Spinal cord (tissue), 10 donors: ENCODE measurements at places on chromosomes 12 and 14. TPM values are rescaled to one million over a fixed set of nuclear protein-coding genes. Genes with fewer than 3 reads are reported as not detected.
A peak's percentile ranks its signal among the peaks of the same experiment; 100 is the strongest.

GRCh38 chr14:100747021-100747586, 20.4 kb downstream of the DLK1 start:
- no peak for DNase-seq

- no peak for DNase-seq
These were observed 15.7 kb downstream of the SIVA1 start for GRCh38 chr14:104768437-104769323.

GRCh38 chr14:88129306-88130056, 124.5 kb downstream of the GPR65 start:
- DNase-seq = no peak

GRCh38 chr12:133023566-133023965, 13.7 kb upstream of the ZNF84 start:
- DNase-seq = no peak

GRCh38 chr14:20774258-20774824, 6.1 kb downstream of the EDDM3B start:
- no peak for DNase-seq

GRCh38 chr14:60328583-60328982, 79.6 kb downstream of the PPM1A start:
- no peak for DNase-seq

DNA sequence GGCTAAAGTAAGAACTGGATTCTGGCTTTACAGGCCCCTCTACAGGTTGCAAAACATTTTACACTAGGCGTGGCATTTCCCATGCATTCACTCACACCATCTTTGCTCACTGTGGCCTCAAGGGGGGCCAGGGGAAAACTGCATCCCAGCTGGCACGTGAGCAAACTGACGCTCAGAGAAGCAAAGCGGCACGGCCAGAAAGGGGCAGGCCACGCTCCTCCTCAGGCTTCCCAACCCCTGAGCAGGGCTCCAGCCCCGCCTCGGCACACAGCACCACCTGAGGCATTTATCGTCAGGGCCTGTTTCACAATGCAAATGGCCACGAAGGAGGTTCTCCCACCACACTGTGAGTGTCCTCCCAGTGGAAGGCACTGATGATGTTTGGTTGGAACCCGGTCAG, 90.8 kb downstream of the BCL11B start:
- DNase-seq = no peak

GRCh38 chr12:105748806-105749600, 389.8 kb downstream of the NUAK1 start:
- no peak for DNase-seq

DNA sequence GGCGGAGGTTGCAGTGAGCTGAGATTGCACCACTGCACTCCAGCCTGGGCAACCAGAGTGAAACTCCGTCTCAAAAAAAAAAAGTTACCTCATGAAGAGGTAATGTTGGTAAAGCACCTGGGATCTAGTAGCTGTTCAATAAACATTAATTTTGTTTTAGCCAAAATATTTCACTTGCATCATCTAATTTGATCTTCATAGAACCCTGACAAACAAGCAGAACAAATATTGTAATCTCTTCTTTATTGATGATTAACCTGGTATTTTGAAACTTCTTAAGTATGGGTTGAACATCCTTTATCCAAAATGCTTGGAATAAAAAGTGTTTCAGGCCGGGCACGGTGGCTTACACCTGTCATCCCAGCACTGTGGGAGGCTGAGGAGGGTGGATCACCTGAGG, 149.0 kb upstream of the AMIGO2 start:
- DNase-seq = no peak

GRCh38 chr14:75143761-75144527, 17.1 kb upstream of the NEK9 start:
- DNase-seq = no peak

- peak; percentile 39 for DNase-seq
These were observed 100.9 kb upstream of the CCDC91 start for GRCh38 chr12:28089338-28089737.

- DNase-seq = no peak
These were observed 20.5 kb downstream of the BRAP start for GRCh38 chr12:111664961-111665865.

Gene PRR4
- polyA plus RNA-seq = 12.5 TPM

Gene IRAK4
- polyA plus RNA-seq = 9.8 TPM

Gene KRT2
- 0.18 TPM for polyA plus RNA-seq

Gene VWF
- 34.5 TPM for polyA plus RNA-seq

Gene KRT73
- polyA plus RNA-seq = 0.33 TPM

Gene IRAK3
- 3.2 TPM for polyA plus RNA-seq

Gene PROX2
- polyA plus RNA-seq = 1.3 TPM

Gene OR4K13
- not detected for polyA plus RNA-seq

Gene RTN1
- 955 TPM for polyA plus RNA-seq

Gene IGF1
- 5.7 TPM for polyA plus RNA-seq
